ENCODE measurements at places on chromosomes 6 and 20. TPM values are rescaled to one million over a fixed set of nuclear protein-coding genes. Genes with fewer than 3 reads are reported as not detected.

The HAO1 gene
- not detected for total RNA-seq

The PI16 gene
- total RNA-seq, result 6.1 TPM

The COL21A1 gene
- total RNA-seq, result 20.5 TPM

The ETV7 gene
- 2.8 TPM for total RNA-seq

The SLC32A1 gene
- total RNA-seq, result not detected

The POPDC3 gene
- total RNA-seq, result 0.73 TPM

The ELOVL4 gene
- total RNA-seq, result 0.46 TPM

The NNAT gene
- 41.3 TPM for total RNA-seq

The ADAM33 gene
- 9.7 TPM for total RNA-seq

The PGC gene
- total RNA-seq, result not detected

The TMEM14B gene
- total RNA-seq, result 48.9 TPM

The ADGRG6 gene
- 17.6 TPM for total RNA-seq

The GHRH gene
- not detected for total RNA-seq

The CST7 gene
- 2.3 TPM for total RNA-seq

The PAX1 gene
- not detected for total RNA-seq

The SEMG1 gene
- not detected for total RNA-seq

The ENPP5 gene
- total RNA-seq, result 4.0 TPM

The SIRPD gene
- not detected for total RNA-seq

The LPA gene
- 0.03 TPM for total RNA-seq

The HLA-DMB gene
- total RNA-seq, result 10.8 TPM

The FAM50B gene
- 3.2 TPM for total RNA-seq

The IL17F gene
- not detected for total RNA-seq

The BIRC7 gene
- total RNA-seq, result not detected

The KATNA1 gene
- 9.2 TPM for total RNA-seq

The ID4 gene
- total RNA-seq, result 3.0 TPM

All from mucosa of descending colon (tissue), 3 donors.